ENCODE measurements at places on chromosomes 11 and 22.

- no peak for DNase-seq
Measured at GRCh38 chr11:63572026-63572688, 9.0 kb upstream of the PLAAT2 start.

- no peak for DNase-seq
Measured at GRCh38 chr22:49934160-49934890, 15.9 kb downstream of the CRELD2 start.

DNA sequence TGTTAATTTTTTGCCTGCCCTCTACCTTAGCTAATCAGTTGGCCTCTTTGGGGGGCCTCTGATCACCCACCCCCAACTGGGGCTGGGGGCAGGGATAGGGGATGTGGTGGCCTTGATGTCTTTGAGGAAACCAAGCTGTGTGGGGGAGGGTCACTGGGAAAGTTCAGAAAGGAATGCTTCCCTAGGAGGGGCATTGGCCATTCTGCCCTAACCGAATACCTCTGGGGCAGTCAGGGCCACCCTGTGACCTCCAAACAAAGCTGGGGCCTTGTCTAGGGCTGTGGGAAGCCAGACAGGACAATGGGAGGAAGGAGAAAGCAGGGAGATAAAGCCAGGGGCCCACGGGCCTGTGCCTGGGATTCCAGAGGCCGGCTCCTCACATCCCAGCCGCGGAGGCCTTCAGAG lies 97.5 kb downstream of the TSPAN18 start:
- DNase-seq, result no peak

- no peak for DNase-seq
Measured at GRCh38 chr11:74871037-74871436, 77.9 kb downstream of the XRRA1 start.

DNA sequence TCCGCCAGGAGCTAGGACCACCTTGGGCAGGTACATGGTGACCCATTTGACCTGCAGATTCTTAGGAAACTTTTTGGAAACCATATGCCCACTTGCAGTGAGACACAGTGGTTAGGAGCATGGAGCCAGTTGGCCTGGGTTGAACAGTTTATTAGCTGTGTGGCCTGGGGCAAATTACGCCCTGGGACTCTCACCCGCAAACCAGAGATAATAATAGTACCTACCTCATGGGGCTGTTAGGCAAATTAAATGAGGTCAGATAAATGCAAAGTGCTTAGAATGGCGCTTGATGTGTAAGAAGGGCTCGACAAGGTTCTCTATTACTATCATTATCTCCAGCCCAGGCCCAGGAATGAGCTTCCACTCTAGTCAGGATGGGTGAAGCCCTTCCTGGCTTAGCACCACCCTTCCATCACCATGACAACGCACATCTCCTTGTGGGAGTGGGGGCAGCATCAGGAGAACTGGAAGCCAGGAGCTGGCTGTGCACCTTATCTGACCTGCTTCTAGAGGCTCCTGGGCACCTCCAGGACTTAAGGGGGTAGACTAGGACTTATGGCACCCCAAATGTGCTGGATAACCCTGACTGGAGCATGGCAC lies 5.1 kb downstream of the SYT12 start:
- no peak for DNase-seq

- no peak for DNase-seq
Measured at GRCh38 chr11:32792948-32793475, 1.4 kb downstream of the CCDC73 start.

DNA sequence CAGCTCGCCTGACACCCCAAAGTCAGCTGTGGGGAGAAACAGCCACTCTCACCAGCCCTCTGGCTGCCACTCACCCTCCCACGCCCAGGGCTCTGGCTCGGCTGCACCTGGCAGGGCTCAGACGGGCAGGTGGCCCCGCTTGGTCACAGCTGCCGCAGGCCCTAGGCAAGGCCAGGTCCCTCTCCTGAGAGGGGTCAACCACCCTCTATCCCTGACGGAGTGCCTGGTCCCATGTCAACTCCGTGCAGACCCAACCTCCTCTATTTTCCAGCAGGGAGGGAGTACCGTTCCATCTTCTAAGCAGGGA lies 1.9 kb downstream of the MAP4K2 start:
- no peak for DNase-seq

DNA sequence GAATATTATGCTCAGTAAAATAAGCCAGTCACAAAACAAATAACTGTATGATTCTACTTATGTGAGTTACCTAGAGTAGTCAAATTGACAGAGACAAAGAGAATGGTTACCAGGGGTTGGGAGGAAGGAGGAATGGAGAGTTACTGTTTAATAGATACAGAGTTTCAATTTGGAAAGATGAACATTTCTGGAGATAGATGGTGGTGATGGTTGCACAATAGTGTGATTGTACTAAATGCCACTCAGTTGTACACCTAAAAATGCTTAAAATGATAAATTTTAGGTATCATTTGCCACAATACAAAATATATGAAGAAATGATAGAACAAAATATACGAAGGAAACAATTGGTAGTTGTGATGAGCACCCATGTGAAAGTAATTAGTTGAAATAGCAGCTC lies 43.4 kb downstream of the PDHX start:
- DNase-seq, result no peak

DNA sequence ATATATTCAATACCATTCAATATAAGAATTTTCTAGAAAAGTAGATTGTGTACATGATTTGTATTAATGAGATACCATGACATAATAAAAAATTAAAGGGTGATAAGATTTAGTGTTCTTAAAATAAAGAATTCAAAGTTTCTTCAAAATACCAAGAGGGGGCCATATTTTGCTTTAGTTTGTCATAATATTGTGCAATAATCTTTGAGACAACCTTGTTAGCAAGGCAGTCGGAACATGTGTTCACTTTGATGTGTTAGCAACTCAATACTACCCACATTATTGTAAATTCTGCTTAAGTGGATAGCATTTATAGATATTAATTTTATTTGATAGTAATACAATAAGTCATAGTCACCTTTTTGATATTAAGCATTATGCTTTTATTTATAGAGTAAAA lies 241.3 kb upstream of the PDGFD start:
- DNase-seq, result no peak

GRCh38 chr11:82898241-82898640 lies 2.0 kb downstream of the PRCP start:
- DNase-seq, result no peak

GRCh38 chr11:46465683-46466082 lies 74.1 kb upstream of the CHRM4 start:
- no peak for DNase-seq

GRCh38 chr11:112226831-112227401 lies 688 bp downstream of the PTS start:
- DNase-seq, result peak; percentile 40

DNA sequence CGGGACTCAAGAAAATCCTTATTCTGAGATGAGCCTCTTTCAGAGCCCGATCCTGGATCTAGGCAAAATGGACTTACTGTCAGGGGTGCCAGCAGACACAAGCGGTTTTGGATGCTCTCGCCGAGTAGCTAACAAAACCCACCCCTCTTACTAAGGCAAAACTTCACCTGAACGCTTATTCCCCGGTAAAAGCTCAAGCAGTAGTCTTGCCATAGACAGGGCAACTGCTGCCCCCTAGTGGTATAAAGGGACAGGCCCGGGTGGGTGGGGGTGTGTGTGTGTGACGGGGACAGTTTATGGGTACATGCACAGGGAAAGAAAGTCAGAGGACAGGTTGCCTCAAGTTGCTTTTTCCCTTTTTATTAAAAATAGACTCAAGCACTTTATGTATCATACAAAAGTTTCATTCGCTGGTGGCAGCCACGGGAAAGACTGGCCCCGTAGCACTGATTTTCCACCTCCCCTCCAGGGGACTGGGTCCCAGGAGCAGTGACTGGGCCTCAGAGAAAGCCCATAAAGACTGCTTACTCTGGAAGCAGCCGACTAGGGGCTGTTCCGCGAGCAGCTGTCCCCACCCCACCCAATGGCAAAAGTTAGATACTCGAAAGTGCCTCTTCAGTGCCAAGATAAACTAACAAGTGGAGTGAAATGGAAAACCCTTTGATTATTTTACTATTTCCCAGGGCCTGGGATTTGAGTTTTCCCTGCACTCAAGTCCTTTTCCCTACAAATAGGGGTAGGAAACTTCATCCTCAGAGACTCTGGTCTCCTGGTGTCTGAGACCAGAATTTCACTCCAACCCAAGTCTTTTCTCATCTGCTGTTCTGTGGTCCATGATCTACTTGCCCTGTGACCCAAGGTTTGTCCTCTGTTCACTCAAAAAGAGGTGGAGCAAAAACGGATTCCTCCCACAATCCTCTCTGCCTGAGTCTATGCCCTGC lies 4.7 kb downstream of the YPEL4 start:
- DNase-seq, result no peak

GRCh38 chr11:68074584-68075352 lies 35.9 kb downstream of the TCIRG1 start:
- no peak for DNase-seq

DNA sequence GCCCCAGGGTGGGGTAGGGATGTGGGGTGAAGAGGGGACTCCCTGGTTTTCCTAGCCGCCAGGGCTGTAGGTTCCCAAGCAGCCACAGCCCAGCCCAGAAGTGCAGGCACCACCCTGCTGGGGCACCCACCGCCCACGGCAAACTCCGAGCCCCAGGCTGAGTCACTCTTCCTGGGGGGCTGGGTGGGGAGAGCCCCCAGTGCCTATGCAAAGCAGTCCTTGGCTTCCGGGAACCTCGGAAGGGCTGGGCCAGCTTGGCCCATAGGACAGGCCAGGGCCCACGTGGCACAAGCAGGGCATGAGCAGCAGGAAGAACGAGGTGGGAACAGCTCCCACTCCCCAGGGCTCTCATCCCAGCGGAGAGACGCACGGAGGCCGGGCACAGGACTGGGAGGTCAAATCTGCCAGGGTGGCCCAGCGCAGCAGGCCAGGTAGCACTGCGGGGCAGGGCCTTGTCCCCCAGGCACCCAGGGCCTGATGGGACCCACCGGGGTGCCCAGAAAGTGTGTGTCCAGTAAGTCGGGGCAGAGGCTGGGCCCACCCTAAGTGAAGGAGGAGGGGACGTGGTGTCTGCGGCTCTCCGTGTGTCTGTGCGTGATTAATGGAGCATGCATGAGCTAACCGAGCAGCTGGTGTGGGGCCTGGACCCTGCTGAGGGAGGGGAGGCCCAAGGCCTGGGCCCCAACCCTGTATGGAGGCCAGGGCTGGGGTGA lies 4.6 kb upstream of the IL17REL start:
- no peak for DNase-seq

- no peak for DNase-seq
Measured at GRCh38 chr11:86728562-86728961, 56.1 kb upstream of the ME3 start.

- no peak for DNase-seq
Measured at GRCh38 chr11:115173136-115173535, 331.1 kb downstream of the CADM1 start.

DNA sequence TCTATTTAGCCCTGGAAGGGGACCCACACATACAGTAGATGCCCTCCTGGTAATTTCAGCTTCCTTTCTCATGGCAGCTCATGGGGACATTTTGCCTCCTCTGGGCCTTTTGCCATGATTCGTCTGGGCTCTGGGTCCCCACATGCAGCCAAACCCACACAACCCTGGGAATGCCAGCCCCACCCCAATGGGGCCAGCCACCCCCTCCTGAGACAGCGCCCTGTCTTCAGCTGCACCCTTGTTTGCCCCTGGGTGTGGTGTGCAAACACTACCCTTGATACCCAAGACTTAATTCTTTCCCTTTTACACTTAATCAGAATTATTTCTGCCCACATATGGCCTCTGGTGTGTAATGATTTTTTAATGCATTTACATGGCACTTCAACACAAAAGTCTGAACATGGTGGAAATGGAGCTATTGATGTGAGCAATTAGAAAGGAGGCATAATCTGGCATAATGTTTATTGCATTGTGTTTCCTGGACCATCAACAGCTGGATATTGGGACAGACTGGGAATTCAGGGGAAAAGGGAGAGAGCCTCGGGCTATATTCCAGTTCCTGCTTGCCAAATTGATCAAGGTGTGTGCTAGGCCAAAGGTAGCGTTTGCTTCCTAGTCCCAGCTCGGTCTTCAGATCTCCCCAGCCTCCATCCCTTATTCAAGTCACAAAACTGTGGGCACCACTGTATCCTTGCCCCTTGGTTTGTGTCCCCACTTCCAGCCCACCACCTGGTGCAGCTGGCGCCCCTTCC lies 85.0 kb upstream of the ANO1 start:
- DNase-seq, result no peak

All from amniotic stem cell (primary cell).